ENCODE measurements at places on chromosomes 11 and 22. TPM values are rescaled to one million over a fixed set of nuclear protein-coding genes. Genes with fewer than 3 reads are reported as not detected.

- H3K4me3 ChIP-seq, result no peak overlapping the region
- no peak for DNase-seq
- H3K27ac ChIP-seq, result peak overlapping the region; percentile 68
- H3K36me3 ChIP-seq, result peaks cover 71% of the 10 kb centered on the region
- H3K4me1 ChIP-seq, result peaks cover 68% of the 10 kb centered on the region
These were observed 104.7 kb downstream of the ETS1 start for GRCh38 chr11:128482512-128483191.

DNA sequence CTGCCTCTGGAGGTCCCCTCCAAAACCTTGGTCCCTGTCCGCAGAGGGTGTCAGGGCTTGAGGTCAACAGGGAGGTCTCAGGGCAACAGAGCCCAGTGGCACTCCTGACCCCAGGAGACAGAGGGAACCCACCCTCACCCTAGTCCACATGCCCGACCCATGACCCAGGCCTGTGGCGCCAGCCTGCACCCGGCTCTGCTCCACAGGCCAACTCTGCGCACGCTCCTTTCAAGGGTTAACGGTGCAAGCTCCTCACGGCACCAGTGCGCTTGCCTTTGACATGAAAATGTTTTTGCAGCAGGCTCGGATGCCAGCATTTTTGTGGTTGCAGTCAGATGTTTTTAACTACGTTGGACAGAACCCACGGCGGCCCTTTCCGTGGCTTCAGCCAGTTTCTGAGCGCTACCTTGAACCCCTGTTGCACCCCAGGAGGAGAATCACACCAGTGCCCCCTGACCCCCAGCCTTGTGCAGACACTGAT, 68.6 kb downstream of the CDKN1C start:
- no peaks in the 10 kb centered on the region for H3K36me3 ChIP-seq
- no peak overlapping the region for H3K27ac ChIP-seq
- DNase-seq, result no peak
- H3K27me3 ChIP-seq, result no peaks in the 10 kb centered on the region

DNA sequence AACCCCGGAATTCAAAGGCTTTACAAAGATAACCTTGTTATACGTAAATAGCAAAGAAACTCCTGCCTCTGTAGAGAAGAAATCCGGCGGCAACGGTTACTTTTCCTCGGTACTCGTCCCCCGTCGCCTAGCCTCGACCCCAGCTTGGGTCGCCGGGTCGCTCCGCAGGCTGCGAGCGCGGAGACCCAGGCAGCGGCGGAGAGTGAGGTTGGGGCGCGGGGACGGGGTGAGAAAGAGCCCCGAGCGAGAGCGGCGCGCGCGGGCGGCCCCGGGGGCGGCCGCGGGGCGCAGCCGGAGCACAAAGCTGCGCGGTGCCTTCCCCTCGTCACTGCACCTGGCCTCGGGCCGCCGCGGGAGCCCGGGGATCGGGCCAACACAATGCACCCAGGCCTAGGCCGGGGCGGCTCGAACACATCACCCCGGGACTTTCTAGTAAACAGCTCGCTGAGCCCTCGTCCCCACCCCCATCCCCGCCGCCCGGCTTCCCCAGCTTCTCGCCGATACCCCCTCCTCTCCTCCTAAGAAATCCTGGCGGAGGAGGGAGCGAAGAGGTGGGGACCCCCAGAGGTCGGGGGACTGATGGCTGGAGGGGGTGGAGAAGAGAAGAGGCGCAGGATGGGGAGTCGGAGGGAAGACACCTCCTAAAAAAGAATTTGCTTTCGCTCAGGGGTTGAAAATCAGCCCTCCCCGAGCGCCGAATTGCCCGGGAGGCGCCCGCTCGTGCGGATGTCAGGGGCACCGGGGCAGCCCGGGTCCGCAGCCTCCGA, 845 bp downstream of the MPPED2 start:
- H3K27me3 ChIP-seq, result peaks cover 37% of the 10 kb centered on the region
- no peaks in the 10 kb centered on the region for H3K36me3 ChIP-seq
- peak overlapping the region; percentile 42 for H3K4me3 ChIP-seq
- H3K27ac ChIP-seq, result no peak overlapping the region

DNA sequence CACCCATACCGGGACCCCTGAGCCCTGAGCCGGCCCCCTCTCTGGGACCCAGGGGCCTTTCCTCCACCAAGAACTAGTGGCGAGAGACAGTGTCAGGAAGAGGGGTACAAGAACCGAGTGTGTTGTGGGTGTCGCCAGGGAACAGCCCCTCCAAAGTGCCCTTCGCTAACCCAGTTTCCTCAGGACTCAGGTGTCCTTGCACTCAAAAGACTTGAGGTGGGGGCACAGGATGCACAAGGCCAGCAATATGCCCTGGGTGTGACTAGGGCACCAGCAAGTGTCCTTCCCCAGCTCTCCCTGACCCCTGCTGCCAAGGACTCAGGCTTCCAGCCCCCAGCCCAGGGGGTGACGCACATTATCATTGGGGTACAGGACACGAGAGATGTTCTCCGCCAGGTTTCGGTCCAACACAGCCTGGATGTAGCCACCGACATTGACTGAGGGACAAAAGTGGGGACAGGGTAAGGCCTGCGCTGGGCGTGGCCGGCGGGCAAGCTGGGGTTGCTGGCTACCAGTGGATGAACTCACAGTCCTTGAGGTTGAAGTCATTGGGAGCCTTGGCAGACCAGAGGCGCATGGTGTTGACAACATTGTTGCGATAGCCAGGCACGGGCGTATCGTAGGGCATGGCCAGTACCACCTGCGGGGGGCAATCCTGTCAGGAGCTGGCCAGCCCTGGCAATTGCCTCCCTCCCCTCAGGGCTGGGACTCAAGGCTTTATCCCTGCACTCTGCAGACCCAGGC, 4.7 kb downstream of the PYGM start:
- H3K4me1 ChIP-seq, result peaks cover 6% of the 10 kb centered on the region
- H3K36me3 ChIP-seq, result peaks cover 2% of the 10 kb centered on the region
- H3K27me3 ChIP-seq, result no peaks in the 10 kb centered on the region
- no peak overlapping the region for H3K27ac ChIP-seq

GRCh38 chr11:94525546-94526324, 13.5 kb downstream of the C11orf97 start:
- H3K36me3 ChIP-seq, result no peaks in the 10 kb centered on the region
- no peak overlapping the region for H3K27ac ChIP-seq
- no peaks in the 10 kb centered on the region for H3K4me1 ChIP-seq

GRCh38 chr11:124533626-124534025, 9.8 kb downstream of the OR8B12 start:
- H3K4me3 ChIP-seq, result no peak overlapping the region
- no peak for DNase-seq
- no peaks in the 10 kb centered on the region for H3K36me3 ChIP-seq
- H3K4me1 ChIP-seq, result no peaks in the 10 kb centered on the region
- no peak overlapping the region for H3K27ac ChIP-seq
- no peaks in the 10 kb centered on the region for H3K27me3 ChIP-seq

- no peaks in the 10 kb centered on the region for H3K4me1 ChIP-seq
- no peaks in the 10 kb centered on the region for H3K36me3 ChIP-seq
- no peak overlapping the region for H3K4me3 ChIP-seq
- no peak for DNase-seq
These were observed 655.6 kb upstream of the CNTN5 start for GRCh38 chr11:98365190-98365589.

- no peak within 1 kb of the TSS for H3K27ac ChIP-seq
- H3K4me3 ChIP-seq, result peak within 1 kb of the TSS; percentile 42
- peaks cover 69% of the 10 kb centered on the region for H3K27me3 ChIP-seq
- peak; percentile 59 for DNase-seq
- no peaks in the 10 kb centered on the region for H3K36me3 ChIP-seq
- peaks cover 11% of the 10 kb centered on the region for H3K4me1 ChIP-seq
These were observed at the start of gene SYT9 for GRCh38 chr11:7251836-7252682. TSS of gene SYT9 (plus strand) at chr11:7251904. CDS start at chr11:7252187, 283 bp downstream.

- no peak overlapping the region for H3K4me3 ChIP-seq
- H3K27me3 ChIP-seq, result no peaks in the 10 kb centered on the region
- no peaks in the 10 kb centered on the region for H3K36me3 ChIP-seq
- no peaks in the 10 kb centered on the region for H3K4me1 ChIP-seq
These were observed 528.4 kb downstream of the MIAT start for GRCh38 chr22:27185760-27186302.

DNA sequence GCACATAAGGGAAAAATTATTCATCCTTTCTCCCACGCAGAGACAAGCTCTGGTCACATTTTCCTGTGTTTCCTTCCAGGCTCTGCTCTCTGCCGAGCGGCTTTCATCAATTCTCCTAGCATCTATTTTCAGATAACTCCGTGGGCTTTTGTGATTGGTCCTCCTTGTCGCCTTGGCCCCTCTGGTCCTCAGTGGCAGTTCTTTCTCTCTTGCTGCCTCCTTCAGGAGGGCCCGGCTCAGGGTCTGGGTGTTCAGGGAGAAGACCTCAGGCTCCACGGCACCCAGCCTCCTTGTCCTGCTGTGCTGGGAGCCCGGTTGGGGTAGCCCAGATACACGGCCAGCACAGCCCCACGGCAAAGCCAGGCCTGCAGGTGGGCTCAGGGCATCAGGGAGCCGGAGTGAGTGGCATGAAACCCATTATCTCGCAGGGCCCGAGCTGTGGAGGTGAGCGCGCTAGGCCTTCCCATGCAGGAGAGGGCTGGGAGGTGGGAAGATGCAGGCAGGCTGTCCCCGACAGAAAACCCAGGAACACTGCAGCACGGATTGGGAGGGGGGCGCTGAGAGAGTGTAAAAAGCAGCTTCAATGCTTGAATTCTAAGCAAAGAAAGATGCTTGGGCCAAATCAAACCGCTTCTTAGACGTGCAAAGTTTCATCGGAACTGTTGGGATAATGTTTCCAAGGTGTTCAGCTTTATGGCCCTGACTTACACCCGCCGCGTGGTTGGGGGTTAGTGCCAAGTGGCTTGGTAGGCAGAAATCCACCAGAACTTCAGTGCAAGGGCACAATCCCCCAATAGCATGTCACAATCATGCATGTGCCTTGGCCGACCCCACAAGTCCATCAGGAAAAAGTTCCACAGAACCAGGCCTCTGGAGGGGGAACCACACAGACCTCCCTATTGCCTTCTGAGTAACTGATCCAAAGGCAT, 81.9 kb upstream of the WNT7B start:
- DNase-seq, result peak; percentile 70
- H3K36me3 ChIP-seq, result no peaks in the 10 kb centered on the region
- peaks cover 40% of the 10 kb centered on the region for H3K4me1 ChIP-seq
- H3K27ac ChIP-seq, result peak overlapping the region; percentile 99
- no peaks in the 10 kb centered on the region for H3K27me3 ChIP-seq

DNA sequence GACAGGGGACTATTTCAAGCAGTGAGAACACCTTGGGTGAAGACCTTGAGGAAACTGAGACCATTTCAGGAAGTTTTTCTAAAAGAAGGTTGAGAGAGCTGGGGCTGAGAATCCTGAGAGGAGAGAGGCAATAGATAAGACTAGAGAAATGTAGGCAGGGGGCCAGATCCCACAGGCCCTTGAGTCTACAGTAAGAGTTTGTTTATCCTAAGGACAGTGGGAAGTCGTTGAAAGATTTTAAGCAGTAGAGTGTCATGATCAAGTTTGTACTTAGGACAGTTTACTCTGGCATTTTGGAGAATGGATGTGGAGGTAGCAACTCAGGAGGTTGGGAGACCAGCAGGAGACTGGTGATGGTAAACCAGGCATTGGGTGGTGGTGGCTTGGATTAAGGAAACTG, 17.1 kb downstream of the HSD17B12 start:
- no peaks in the 10 kb centered on the region for H3K4me1 ChIP-seq
- no peak overlapping the region for H3K4me3 ChIP-seq
- DNase-seq, result peak; percentile 14
- no peaks in the 10 kb centered on the region for H3K27me3 ChIP-seq
- no peak overlapping the region for H3K27ac ChIP-seq

- no peaks in the 10 kb centered on the region for H3K36me3 ChIP-seq
- H3K4me1 ChIP-seq, result no peaks in the 10 kb centered on the region
These were observed 9.2 kb downstream of the MYRF start for GRCh38 chr11:61761440-61762222.

The SLC17A6 gene
- total RNA-seq, result not detected

The NPTXR gene
- total RNA-seq, result 5.3 TPM

The LARGE1 gene
- total RNA-seq, result 28.9 TPM

The SEZ6L gene
- total RNA-seq, result 0.08 TPM

The ST14 gene
- 107 TPM for total RNA-seq

The DEUP1 gene
- total RNA-seq, result 0.50 TPM

All from left lung (tissue), 14 donors.